ENCODE measurements at places on chromosomes 5 and 9.

GRCh38 chr5:113488645-113489184, 462 bp upstream of the MCC start:
- DNase-seq = peak; percentile 29

- no peak for DNase-seq
Measured at GRCh38 chr9:34171753-34172535, 6.9 kb upstream of the UBAP1 start.

- DNase-seq = peak; percentile 70
Measured at GRCh38 chr5:40904205-40904993, 4.9 kb upstream of the C7 start.

DNA sequence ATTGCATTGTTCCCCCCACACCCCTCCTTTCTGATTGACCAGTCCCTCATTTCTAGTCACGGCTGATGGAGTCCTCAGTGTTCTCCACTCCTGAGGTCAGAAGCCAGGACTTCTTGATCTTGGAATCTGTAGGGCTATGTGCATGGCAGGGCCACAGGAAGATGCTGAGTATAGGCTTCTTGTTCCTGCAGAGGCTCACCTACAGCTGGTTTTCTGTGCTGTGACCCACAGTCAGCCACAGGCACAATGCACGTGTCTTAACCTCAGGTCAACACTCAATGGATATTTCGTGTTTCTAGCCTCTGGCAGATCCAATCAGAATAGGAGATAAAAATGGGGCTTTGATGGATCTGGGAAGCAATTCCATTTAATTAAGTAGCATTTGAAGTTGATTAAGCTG, 14.3 kb upstream of the CXCL14 start:
- no peak for DNase-seq

- DNase-seq = no peak
Measured at GRCh38 chr9:86347991-86348390, 6.2 kb downstream of the TUT7 start.

DNA sequence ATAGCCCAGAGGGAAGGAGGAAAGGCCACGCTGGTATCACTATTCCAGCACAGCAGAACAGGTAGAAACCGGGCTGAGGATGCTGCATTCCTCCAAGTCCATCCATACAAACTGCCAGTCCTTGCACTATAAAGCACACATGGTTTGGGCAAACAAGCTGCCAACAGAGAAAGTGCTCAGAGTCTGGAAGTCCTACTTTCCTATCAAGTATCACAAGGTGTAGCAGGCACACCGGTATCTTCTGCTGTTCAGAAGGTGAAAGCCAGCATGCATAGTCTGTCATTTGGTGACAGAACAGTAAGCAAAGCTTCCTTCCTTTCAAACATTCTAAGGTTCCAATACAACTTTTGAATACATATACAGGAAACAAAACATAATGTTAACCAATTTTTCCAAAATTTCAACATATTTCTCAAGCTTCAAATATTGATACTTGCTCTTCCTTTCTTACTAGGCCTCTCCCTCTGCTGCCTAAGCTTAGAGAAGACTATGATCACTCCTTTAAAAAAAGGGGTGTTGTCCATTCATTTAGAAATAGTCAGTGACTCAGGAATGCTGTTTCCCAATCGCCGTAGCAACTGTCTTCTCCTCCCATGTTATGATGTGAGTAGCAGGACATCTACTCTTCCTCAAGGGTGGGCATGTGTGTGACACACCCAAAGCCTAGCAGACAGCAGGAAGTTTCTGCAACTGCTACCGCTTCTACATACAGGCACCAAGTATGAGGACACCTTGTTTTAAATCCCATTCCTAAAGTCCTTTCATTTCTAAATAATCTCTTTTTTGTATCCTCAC, 14.7 kb downstream of the DIAPH1 start:
- peak; percentile 36 for DNase-seq

DNA sequence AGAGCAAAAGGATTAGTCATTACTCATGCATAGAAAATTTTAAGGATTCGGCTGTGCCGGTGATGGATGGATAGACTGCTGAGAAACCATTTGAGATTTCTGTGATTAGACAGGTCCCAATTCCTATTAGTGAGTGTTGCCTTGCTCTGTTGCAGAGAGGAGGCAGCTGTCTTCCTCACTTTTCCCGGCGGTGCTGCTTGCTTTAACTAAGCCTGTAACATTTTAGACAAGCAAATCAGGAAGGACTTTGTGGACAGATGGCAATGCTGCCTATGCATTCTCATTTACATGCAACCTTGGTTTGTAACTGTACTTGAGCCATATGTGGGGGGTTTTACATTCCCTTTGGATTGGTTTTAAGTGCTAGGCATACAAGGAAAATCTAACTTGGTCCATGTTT, 1176.3 kb downstream of the CDH18 start:
- DNase-seq = no peak

DNA sequence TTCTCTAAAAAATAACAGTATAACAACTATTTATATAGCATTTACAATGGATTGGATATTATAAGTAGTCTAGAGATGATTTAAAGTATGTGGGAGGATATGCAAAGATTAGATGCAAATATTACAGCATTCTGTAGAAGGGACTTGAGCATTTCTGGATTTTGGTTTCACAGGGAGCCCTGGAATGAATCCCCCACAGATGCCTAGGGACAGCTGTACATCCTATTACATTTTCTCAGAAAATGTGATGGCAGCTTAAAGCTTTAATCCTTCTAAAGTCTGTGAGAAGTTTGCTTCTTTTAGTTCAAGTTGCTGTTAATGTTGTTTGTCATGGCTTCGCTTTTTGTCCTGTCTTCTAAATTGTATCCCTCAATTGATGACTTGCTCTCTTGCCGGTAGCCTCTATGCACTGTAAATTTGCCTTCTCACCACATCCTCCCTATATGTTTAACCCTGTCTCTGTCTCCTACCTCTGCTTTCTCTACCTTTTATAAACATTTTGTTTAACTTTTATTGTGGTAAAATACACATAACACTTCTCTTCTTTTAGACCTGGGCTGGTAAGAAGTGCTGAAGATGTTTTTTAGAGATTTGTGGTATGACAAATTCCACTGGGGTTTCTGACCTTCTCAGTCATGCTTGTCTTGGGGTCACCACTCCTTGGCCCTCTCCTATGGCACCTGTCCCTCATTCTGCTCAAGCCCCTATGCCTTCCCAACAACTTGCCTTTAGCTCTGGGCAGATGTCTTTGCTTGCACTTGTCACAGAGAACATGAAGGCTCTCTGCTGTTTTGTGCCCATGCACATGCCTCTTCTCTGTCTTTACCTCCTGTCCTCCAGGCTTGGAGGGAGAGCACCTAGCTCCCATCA, 37.9 kb downstream of the LNPEP start:
- DNase-seq = no peak

GRCh38 chr5:115487756-115488155, 56.8 kb downstream of the FEM1C start:
- DNase-seq = no peak

- no peak for DNase-seq
Measured at GRCh38 chr9:113219969-113220368, 1.1 kb downstream of the FKBP15 start.

DNA sequence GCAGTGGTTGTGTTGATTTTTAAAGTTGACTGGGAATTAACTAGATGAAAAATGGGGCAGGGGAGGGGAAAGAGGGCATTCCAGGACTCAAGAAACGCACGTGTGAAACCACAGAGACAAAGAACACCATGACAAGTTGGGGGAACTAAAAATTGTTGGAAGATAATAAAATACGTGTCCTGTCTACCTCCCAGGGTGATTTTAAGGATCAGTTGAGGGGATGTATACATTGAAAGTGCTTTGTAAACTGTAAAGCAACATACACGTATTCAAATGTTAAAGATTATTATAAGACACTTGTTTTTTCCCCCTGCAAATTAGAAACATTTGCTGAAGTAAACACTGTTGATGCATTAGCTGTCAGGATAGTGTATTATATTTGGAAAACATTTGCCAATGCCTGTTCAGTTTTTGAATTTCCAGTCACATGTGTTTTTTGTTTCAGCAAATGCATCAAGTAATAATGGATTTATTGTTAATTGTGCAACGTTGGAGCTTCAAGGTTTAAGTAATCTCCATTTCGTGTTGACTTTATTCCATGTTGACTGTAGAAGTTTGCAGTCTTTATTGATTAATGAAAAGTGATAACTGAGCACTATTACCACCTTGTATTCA, 412.7 kb downstream of the ACTL7B start:
- no peak for DNase-seq

DNA sequence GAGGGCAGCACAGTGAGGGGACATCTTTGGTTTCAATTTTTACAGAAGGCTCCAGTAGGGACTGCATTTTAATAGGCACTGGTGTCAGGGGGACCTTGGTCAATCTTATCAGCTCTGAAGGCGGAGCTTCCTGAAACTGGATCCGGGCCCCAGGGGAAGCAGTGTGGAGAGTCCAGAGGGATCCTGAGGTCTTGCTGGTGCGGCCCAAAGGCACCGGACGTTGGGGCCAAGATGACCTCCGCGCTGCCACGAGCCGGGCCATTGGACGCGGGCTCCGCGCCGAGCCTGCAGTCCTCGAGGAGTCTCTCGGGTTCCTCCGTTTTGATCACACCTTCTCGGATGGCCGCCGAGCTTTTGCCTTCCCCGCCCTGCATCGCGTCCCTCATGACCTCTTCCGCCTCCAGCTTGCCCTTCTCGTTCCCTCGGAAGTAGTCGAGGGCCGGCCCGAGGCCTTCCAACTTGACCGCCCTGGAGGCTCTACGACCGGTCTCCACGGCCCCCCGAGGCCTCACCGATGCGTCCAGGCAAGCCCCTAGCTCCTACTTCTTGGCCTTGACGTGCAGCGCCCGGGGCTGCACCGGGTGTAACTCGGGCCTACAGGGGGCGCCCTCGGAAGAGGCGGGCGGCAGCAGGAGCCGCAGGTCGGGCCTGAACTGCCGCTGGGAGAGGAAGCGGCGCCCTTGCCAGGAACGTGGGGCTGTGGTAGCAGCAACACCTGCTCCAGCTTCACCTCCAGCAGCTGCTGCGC, 18.8 kb downstream of the C5orf52 start:
- no peak for DNase-seq

- no peak for DNase-seq
Measured at GRCh38 chr9:93094658-93095204, 1.3 kb upstream of the CARD19 start.

GRCh38 chr9:75892216-75892911, 1.9 kb downstream of the PCSK5 start:
- DNase-seq = peak; percentile 47
